ENCODE measurements at places on chromosomes 12 and 14.

- DNase-seq, result no peak
Observed at GRCh38 chr12:94333396-94333795, 126.3 kb downstream of the CEP83 start.

DNA sequence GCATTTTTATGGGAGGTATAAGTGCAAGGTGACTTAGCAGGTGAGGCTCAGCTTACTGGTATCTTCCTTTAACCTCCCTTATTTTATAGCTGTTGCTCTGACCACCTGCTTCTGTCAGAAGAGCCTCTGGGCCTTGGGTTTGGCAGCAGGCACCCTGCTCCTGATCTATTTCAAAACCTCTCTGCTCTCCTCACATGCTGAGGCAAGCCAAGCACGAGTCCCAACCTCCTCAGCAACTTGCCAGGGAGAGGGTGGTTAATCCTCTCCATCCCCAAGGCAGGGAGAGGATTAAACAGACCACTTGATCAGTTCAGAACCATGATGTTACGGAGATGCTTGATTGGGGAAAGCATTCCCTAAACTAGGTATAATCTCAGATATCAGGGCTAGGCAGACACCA lies 5.4 kb downstream of the PLEKHH1 start:
- no peak for DNase-seq

GRCh38 chr12:39440781-39441180 lies 2.1 kb downstream of the KIF21A start:
- DNase-seq, result no peak

GRCh38 chr12:6824901-6825381 lies 3.3 kb upstream of the P3H3 start:
- DNase-seq, result no peak

DNA sequence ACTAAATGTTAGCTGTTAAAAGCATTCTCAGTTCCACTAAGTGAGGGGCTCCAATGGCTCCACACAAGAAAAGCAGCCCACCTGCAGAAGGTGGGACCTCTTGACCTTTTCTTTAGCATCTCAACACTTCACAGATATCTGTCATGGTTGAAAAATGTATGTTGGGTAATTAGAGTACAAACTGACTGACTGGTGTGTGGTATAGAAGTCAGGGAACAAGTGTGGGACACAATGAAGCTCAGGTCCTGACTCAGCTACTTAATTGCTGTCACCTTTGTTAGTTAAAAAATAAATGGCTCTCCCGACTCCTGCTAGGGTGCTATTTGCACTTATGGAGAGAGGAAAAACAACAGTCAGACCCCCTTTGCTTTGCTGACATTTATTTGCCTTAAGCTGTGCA lies 299.0 kb downstream of the TTC6 start:
- no peak for DNase-seq

GRCh38 chr12:28086521-28087155 lies 103.6 kb upstream of the CCDC91 start:
- no peak for DNase-seq

DNA sequence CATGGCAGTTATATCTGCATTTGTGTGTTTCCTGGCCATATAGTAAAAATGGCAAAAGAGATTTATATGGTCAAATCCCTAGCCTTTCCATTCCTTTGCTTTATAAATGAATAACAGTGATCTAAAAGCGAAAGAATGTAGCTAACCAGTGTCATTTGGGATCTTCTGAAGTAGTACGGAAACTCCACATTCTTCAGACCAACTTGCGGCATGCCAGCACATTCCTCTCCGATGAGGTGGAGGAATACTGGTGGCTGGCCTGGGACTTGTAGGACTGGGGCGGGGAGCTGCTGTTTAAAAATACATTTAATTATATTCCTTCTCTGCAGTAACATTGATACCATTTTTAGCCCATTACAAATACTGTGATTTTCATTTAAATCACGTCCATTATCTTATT lies 85.3 kb downstream of the SAMD4A start:
- peak; percentile 85 for DNase-seq

- DNase-seq, result no peak
Observed at GRCh38 chr14:89367779-89368120, 49.3 kb downstream of the FOXN3 start.

GRCh38 chr12:84822525-84822924 lies 90.1 kb downstream of the SLC6A15 start:
- no peak for DNase-seq

DNA sequence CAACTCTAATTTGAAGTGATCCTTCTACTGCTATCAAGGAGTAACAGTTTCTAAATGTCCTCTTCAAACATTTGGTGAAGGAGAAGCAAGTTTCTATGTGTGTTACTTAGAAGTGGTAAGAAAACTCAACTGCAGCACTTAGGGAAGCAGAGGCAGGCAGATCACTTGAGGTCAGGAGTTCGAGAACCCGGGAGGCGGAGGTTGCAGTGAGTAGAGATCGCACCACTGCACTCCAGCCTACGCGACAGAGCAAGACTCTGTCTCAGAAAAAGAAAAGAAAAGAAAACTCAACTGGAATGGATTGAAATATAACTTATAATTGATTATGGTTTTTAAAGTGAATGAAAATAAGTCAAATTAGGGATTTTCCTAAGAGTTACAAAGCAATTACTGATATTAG lies 169.7 kb upstream of the ATP2B1 start:
- no peak for DNase-seq

- DNase-seq, result no peak
Observed at GRCh38 chr12:69929125-69929524, 104.1 kb downstream of the MYRFL start.

DNA sequence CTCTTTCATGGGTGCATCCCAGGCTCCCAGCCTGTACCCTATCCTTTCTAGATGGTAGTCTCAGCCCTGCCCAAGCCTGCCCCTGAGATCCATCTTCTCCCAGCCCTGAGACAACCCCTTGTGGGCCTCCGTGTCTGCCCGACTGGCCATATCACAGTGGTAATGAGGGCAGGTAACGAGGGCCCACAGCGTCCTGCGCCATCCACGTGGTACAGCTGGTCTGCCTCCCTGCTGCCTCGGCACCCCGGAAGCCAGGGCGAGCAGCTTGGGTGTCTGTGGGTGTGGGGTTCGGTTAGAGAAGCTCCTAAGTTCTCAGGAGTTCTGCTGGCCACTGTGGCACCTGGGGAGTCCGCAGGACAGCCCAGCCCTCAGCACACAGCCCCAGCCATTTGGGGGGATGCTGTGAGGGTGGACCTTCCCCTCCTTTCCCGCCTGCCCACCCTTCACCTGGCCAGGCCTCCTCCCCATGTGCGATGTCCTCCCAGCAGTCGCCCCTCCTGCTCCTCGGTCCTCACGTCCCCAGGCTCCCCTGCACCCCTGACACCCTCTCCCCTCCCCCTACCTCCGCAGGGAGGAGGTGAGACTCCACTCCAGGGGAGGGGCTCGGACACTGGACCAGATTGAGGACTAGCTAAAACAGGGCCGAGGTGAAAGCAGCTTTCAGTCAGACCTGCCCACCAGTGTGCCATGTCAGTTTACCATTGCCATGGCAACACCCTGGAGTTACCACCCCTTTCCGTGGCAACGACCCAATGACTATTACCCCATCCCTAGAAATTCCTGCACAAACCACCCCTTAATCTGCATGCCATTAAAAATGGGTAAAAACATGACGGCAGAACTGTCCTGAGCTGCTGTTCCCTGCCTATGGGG lies 69.0 kb downstream of the KIF26A start:
- no peak for DNase-seq

DNA sequence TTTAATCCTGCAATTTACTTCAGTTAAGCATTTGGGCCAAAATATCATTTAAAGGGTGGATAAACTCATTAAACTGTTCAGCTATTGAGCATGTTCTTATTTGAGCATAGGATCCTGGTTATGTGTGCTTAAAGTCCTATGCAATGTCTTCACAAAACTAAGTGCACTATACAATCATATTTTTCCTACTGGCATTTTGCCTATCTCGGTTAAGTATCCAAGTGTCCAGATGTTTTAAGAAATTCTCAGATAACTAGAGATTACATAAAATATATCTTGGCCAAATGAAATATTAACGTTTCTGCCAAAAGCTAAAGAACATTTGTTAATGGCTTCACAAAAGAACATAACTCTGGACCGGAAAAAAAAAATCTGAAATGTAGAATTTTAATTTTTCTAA lies 250.8 kb upstream of the LRFN5 start:
- DNase-seq, result no peak

GRCh38 chr14:53247596-53248370 lies 94.7 kb upstream of the DDHD1 start:
- no peak for DNase-seq

DNA sequence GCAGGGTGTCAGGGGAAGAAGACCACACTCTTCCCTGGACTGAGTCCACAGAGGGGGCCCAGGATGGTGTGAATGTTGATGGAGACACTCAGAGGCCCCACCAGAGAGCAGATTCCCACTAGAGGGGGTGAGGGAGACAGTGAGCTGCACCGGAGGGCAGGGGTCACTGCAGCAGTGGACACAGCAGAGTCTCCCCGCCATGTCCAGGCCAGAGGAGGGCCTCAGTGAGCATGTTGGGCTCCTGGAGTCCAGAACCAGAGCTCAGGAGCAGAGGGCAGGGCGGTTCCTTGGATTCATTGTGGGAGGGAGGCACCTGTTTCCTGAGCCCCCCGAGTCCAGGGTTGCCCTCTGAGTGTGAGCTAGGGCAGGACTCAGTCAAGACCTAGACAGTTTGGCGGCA lies 1.8 kb upstream of the KRT82 start:
- no peak for DNase-seq

- no peak for DNase-seq
Observed at GRCh38 chr12:6056406-6057240, 67.8 kb downstream of the VWF start.

DNA sequence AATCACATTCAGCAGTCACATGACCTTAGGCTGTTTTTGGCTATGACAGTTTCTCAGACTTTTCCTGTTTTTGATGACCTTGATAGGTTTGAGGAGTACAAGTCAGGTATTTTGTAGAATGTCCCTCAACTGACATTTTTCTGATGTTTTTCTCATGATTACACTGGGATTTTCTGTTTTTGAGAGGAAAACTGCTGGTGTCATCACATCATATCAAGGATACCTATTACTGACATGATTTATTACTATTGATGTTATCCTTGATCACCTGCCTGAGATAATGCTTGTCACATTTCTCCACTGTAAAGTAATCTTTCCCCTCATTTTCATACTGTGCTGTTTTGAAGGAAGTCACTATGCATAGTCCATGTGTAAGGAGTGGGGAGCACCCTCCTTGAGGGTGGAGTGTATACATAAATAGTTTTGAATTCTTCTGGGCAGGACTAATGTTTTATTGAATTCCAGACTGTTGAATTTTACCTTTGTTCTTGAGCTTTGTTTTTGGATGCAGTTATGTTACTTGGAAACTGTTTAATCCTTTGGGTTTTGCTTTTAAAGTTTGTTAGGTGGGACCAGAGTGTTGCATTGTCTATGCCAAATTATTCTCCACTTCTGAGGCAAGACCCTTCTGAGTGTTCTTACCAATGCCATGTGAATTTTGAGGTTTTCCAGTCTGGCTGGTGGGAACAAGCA lies 444.5 kb upstream of the FAR2 start:
- DNase-seq, result no peak
